Stimulated activated CD4-positive, alpha-beta T cell treated with anti-CD3 and anti-CD28 coated beads, TNF-alpha, amount 100 ng/mL, for 24 hours (primary cell): ENCODE measurements at places on chromosomes 1 and 21.

- DNase-seq = no peak
These were observed at the start of gene UBE2Q1 for GRCh38 chr1:154557939-154558719. TSS of gene UBE2Q1 (minus strand) at chr1:154558662. CDS start at chr1:154558553, 109 bp downstream.

- no peak for DNase-seq
These were observed 170.0 kb downstream of the GRIK3 start for GRCh38 chr1:36864182-36864822.

GRCh38 chr1:41627491-41628280 lies 143.2 kb upstream of the EDN2 start:
- no peak for DNase-seq

DNA sequence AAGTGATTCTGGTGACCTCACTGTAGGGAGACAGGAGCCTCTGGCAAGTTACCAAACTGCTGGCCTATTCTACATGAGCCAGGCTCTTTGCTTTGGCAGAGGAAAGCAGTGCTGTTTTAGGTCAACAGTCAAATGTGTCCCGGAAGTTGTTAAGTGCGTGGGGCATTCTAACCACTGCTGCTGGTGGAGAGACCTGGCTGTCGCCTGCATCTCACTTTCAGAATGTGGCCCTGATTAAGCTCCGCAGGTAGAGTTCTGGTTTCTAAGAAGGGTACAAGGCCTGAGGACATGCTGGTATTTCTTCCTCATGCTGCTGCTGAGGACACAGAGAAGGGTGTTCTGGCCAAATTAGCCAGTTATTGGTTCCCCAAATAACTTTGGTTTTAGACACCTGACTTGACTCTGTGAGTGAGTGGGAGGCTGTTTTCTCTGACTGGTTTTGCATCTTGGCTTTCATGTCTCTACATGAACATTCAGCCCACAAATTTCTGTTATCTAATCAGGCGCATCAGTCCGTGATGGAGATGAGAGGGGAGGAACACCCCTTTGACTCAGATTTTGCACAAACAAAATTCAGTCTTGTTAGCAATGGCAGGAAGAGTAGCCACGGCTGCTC lies 120.8 kb downstream of the LMO4 start:
- no peak for DNase-seq

GRCh38 chr1:148264374-148265276 lies 112.5 kb upstream of the NBPF11 start:
- no peak for DNase-seq

- DNase-seq = no peak
These were observed 120.5 kb downstream of the IER5 start for GRCh38 chr1:181208967-181209366.

DNA sequence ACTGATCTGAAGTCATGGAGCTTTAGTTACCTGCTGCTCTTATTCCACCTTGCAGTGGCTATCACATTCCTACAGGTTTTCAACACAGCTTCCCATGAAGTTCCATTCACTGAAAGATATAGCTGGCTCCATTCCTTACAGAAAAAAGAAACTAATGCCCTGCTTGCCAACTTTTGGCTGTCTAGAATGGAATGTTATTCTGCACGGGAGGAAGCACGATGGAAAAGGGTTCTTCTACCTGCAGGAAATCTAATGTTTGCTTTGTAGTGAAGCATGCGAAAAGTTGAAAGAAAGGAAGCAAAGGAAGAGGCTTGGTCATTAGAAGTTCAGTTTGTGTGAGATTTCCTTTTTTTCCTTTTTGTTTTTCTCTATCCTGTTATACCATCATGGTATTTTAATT lies 32.6 kb downstream of the GIPC2 start:
- DNase-seq = no peak

GRCh38 chr1:167761400-167761799 lies 39.6 kb downstream of the MPZL1 start:
- no peak for DNase-seq

DNA sequence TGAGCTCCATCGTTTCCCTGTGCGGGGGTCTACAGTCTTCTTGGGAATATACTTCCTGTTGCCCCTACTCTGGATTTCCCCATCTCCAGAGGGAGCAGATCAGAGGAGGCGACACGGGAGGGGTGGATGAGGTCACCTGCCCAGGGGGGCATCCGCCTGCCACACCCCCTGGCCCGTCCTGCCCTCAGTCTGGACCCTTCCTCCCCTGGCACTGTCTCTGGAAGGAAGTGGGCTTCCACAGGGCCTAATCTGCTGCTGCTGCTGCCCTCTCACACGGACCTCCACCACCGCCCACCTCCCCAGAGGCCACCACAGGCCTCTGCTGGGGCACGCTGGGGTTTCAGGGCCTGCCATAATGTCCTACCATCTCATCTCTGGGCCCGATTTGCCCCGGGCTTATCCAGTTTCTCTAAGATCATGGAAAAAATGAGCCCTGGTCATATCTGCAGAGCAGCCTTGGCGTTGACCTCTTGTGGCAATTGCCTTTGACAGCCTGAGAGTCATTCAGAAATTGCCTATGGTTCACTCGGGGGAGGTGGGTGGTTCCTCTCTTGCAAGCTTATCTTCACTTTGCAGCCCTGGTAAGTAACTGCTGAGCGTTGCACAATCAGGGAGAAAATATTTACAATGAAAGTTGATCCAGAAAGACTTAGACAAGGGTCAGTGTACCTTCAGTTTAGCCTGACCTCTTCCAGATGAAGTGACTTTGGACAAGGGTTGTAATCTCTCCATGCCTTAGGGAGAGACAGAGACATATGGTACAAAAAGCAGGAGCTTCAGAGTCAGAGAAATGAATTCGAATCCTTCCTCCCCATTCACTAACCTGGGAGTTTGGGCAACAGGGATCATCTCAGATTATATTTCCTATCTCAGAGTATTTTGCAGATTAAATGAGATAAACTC lies 252.4 kb downstream of the TOMM20 start:
- DNase-seq = no peak

DNA sequence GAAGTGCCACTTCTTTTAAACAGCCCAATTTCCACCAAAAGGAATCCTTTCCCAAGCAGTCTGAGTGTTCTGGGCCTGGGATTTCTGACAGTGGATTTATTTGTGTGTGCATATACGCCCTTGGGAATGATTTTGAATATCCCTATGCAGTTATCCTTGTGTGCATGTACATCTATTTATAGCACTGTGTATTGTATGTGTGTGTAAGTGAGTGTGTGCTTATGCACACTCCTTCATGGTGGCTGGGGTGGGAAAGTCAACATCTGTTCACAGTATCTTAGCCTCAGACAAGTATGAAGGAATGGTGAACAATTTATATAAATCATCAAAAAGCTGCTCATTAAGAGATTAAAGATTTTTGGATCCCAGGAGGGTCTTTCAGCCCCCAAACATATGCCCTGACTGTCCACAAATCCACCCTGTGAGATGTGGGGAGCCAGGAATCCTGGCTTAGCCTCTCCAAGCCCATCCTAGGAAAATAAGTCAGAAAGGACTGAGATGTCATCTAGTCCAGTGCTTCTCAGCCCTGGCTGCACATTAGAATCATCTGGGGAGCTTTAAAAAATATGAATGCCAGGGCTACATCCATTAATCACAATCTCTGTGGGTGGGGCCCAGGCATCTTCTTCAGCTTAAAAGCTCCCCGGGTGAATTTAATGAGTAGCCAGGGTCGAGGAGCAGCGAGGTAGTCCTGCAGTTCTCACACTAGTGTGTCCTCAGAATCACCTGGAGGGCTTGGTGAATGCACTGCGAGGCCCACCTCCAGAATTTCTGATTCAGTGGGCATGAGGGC lies 101.4 kb downstream of the PLXNA2 start:
- DNase-seq = no peak

- DNase-seq = no peak
These were observed 217.9 kb downstream of the KCNH1 start for GRCh38 chr1:210915890-210916507.

DNA sequence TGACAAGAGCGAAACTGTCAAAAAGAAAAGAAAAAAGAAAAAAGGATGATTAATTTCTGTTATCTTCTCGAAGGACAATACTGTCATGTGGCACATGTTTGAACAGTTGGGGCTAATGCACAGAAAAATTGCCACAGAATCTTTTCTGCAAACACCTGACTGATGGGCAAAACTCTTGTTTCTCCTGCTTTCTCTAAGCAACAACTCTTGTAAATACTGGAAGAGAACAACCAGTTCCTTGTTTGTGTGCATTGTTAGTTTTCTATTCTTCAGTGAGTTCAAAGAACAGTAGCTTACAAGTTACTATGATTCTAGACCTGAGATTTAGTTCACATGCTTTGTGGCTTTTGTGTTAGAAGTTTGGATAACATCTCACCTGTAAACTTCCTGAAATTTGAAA lies 60.7 kb downstream of the CDC14A start:
- DNase-seq = no peak

GRCh38 chr1:162385702-162386101 lies 4.2 kb downstream of the C1orf226 start:
- no peak for DNase-seq

GRCh38 chr1:71618191-71618590 lies 537.4 kb upstream of the ZRANB2 start:
- no peak for DNase-seq

GRCh38 chr1:209106237-209106741 lies 477.2 kb upstream of the CAMK1G start:
- no peak for DNase-seq
